ENCODE measurements at places on chromosomes 6 and 20.
A peak's percentile ranks its signal among the peaks of the same experiment; 100 is the strongest.

DNA sequence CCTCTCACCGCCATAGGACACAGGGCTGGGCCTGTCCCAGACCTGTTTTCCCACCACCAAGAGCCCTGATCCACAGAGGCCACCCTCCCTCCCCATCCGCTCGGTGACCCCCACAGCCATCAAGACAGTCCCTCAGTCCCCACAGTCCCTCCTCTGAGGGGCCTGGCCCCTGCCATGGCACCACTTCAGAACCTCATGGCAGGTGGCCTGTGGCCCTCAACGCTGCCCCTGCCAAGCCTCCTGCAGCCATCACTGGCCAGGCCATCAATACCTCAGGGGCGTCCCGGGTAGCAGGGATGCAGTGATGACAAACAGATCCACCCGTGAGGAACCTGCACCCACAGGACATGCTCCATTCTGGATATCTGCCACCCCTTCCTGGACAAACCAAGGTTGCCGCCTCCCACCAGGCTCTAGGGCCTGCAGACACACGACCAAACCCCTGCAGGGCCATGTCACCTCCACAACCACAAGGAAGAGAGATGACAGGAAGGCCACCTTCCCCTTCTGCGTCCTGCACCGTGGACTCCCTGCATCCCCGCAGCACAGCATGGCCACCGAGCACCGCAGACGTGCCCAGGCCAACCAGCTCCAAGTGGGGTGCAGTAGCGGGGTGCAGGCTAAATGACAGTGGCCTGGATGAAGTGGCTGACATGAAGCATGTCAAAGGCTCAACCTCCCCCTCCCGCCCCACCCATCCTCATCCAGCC lies 14.0 kb downstream of the TAF4 start:
- no peak for DNase-seq

GRCh38 chr6:158837684-158838625 lies 18.8 kb upstream of the EZR start:
- DNase-seq, result no peak

GRCh38 chr20:1909097-1909496 lies 13.9 kb downstream of the SIRPA start:
- DNase-seq, result no peak

- peak; percentile 17 for DNase-seq
Observed at GRCh38 chr20:63085151-63085861, 78.5 kb upstream of the BHLHE23 start.

DNA sequence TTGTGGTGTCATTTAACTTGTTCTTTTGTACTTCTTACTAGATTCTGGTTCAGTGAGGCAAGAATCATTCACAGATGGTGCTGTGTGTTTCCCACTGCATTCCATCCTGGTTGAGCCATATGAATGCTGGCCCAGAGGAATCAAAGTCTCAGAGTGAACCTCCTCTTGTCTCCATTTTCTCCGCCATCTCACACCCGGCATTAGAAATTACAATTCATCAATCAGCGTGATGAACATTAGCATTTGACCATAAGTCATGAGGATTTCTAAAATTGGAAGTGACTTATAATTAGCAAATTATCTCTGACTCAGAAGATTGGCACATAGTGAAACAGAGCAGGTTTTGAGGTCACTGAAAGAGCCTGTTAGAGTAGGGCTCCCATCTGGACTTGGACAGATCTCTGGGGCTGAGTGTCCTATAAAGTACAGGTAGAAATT lies 25.2 kb downstream of the TNFAIP3 start:
- no peak for DNase-seq

- DNase-seq, result no peak
Observed at GRCh38 chr6:129901910-129902309, 40.8 kb upstream of the TMEM244 start.

DNA sequence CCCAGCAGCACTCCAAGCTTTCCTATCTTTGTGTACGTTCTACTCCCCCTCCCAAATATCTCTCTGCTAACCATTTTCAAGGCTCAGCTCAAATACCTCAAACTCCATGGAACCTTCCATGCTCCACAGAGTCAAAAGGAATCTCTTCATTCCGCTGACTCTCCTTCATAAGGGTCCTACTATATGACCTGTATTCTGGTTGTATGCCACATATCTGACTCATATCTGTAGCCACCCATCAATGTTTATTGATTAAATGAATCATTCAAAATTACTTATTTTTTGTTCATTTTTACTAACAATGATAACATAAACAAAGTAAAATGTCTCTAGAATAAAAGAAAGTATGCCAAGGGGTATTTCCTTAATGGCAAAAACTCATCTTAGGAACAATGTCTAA lies 123.2 kb downstream of the ARHGAP18 start:
- no peak for DNase-seq

GRCh38 chr6:56729719-56730118 lies 87.0 kb upstream of the DST start:
- no peak for DNase-seq

DNA sequence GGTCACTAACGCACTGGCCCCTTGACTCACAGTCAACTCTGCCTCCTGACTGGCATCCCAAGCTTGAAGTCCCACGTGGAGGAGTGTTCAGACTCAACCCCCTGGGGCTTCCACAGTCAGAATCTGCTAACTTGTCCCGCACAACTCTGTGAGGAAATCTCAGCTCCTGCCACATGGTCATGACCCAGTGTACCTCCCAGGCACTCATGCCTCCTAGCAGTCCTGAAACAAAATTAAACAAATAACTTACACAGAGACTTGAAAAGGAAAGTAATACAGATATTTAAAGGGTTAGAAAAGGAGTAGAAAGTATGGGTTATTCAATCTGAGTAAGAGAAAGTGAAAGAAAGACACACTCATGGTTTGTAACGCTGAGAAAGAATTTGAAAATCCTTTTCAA lies 134.9 kb downstream of the GMDS start:
- DNase-seq, result no peak

All from eye (tissue), 1 donor.